ENCODE measurements at places on chromosomes 2 and 18. TPM values are rescaled to one million over a fixed set of nuclear protein-coding genes. Genes with fewer than 3 reads are reported as not detected.

TEX44 gene
- total RNA-seq, result not detected

DNA sequence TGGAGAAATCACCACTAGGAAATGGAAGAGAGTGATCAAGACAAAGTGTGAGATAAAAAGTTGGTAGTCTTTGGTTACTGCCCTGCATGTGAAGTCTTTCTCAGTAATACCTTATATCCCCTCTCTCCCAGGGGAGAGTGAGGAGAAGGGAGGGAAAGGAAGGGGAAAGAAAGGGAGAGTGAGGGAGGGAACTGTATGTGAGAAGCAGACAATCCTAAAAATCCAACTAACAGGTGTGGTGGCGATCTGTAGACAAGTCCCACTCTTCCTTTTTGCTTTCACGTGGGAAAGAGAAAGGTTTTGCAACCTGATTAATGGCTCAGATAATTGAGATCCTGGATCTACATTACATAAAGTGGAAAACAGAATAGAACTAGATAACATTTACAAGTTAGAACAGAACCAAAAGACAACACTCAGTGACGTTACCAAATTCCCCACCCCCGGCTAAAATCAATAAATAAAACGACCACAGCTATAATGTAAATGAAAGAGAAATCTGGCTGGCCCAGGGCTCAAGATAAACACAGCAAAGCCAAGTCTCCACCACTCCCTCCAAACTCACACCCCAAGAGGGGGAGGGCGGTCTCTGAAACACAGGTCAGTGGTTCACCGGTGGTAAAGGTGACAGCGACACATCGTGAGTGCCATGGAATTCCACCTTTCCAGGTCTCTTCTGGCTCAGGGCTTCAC, 10.0 kb upstream of the APCDD1 start:
- no peak for DNase-seq
- H3K4me3 ChIP-seq, result no peak overlapping the region
- H3K36me3 ChIP-seq, result no peaks in the 10 kb centered on the region
- no peaks in the 10 kb centered on the region for H3K27me3 ChIP-seq

GCG gene
- not detected for total RNA-seq

- H3K27me3 ChIP-seq, result no peaks in the 10 kb centered on the region
- no peak overlapping the region for H3K27ac ChIP-seq
- no peak overlapping the region for H3K4me3 ChIP-seq
- DNase-seq, result no peak
- H3K4me1 ChIP-seq, result no peaks in the 10 kb centered on the region
These were observed 279.5 kb upstream of the EPHA4 start for GRCh38 chr2:221851531-221852045.

DNA sequence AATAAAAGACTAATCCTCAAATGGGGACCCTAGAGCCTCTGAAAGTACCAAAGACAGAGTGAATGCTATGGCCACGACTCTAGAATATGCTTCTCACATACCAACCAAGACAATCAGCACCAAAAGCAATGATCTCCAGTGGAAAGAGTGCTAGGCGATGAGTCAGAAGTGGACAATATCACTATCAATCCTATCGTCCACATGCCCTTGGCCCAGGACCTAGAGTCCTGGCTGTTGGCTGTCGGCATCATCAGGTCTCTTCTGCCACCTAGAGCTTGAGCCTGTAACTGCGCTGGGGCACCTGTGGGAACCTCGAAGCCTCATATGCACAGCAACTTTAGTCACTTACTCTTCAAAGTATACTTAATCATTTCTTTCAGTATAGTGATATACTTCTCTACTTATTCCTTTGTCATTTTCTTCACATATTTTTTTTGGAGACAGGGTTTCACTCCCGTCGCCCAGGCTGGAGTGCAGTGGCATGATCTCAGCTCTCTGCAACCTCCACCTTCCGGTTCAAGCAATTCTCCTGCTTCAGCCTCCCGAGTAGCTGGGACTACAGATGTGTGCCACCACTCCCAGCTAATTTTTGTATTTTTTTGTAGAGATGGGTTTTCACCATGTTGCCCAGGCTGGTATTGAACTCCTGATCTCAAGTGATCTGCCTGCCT, 29.7 kb downstream of the NOL10 start:
- H3K27ac ChIP-seq, result no peak overlapping the region
- H3K4me3 ChIP-seq, result no peak overlapping the region
- peaks cover 3% of the 10 kb centered on the region for H3K4me1 ChIP-seq

- H3K36me3 ChIP-seq, result no peaks in the 10 kb centered on the region
- no peaks in the 10 kb centered on the region for H3K4me1 ChIP-seq
- H3K27ac ChIP-seq, result no peak overlapping the region
These were observed 109.1 kb downstream of the CABLES1 start for GRCh38 chr18:23244401-23244800.

- no peaks in the 10 kb centered on the region for H3K4me1 ChIP-seq
- no peak for DNase-seq
- no peaks in the 10 kb centered on the region for H3K27me3 ChIP-seq
- H3K36me3 ChIP-seq, result no peaks in the 10 kb centered on the region
These were observed 41.3 kb downstream of the SH2D6 start for GRCh38 chr2:85459771-85460170.

- H3K27ac ChIP-seq, result no peak overlapping the region
- H3K4me1 ChIP-seq, result no peaks in the 10 kb centered on the region
- H3K27me3 ChIP-seq, result no peaks in the 10 kb centered on the region
- H3K4me3 ChIP-seq, result no peak overlapping the region
These were observed 53.8 kb downstream of the CTAGE1 start for GRCh38 chr18:22363867-22364463.

- no peak overlapping the region for H3K27ac ChIP-seq
- no peaks in the 10 kb centered on the region for H3K36me3 ChIP-seq
- no peak for DNase-seq
- H3K4me3 ChIP-seq, result no peak overlapping the region
These were observed 12.1 kb upstream of the TRAF3IP1 start for GRCh38 chr2:238308177-238308576.

- H3K27me3 ChIP-seq, result no peaks in the 10 kb centered on the region
- H3K27ac ChIP-seq, result no peak overlapping the region
- no peak for DNase-seq
- no peaks in the 10 kb centered on the region for H3K36me3 ChIP-seq
- no peak overlapping the region for H3K4me3 ChIP-seq
These were observed 18.1 kb downstream of the NCAPH start for GRCh38 chr2:96353606-96354101.

DNA sequence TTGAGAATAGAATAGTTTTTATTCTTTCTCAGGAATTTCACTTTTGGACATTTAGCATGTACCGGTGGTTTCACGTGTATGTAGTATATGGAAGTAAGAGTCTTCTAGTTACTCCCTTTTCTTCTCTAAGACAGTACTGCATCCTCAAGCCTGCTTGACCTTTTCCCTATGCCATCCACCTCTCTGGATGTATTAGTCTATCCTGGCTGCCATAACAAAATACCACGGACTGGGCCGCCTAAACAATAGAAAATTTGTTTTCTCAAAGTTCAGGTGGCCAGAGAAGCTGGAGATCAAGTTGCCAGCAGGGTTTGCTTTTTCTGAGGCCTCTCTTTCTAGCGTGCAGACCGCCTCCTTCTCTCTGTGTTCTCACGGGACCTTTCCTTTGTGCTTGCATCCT, 1.3 kb upstream of the CMPK2 start:
- no peaks in the 10 kb centered on the region for H3K27me3 ChIP-seq
- no peaks in the 10 kb centered on the region for H3K36me3 ChIP-seq
- no peak overlapping the region for H3K27ac ChIP-seq

DNA sequence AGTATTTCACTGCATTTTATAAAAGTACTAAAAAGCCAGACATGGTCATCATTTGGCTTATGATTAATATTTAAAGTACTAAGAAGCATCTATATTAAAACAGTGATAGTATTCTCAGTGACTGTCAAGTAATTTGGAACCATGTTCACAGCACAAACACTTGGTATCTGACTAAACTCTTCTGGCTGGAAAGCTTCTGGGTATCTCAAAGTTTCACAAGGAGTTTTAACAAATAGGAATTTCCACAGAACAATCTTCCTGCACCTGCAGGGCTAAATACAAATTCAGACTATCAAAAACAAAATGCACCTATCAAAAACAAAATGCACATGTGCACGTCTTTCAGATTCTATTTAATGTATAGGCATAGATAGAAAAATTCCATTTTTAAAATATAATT, 158.8 kb downstream of the L3MBTL4 start:
- no peak overlapping the region for H3K27ac ChIP-seq
- no peak overlapping the region for H3K4me3 ChIP-seq
- no peaks in the 10 kb centered on the region for H3K36me3 ChIP-seq
- no peaks in the 10 kb centered on the region for H3K27me3 ChIP-seq
- DNase-seq, result no peak

DNA sequence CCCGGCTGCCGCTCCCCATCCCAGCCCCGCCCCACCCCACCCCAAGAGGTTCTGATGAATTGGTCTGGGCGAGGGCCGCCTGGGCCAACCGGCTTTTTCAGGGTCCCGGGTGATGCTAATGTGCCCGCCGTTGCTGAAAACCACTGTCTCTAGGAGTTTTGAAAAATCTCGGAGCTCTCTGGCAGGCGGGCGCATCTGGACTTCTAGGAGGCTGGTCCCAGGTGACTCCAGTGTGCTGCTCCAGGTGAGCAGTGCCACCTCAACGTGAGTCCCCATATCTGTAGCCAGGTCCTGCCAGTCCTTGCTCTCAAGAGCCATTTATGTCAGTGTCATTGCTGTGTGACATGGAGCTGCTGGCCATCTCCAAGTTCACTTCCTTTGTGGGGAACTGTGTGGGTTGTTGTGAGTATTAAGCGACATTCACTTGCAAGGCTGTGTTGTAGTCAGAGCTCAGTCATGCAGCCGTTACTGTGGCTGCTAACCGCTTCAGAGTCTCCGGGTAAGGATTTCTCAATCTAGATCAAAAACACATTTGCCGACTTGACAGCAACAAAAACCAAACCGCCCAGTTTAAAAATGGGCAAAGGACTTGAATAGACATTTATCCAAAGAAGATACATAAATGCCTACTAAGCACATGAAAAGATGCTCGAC, at the start of gene RFX8:
Gene RFX8 (minus strand): TSS at position 382 of the 654 bp plus-strand sequence. CDS start 8,264 bp downstream, outside the sequence.
- no peaks in the 10 kb centered on the region for H3K27me3 ChIP-seq
- H3K27ac ChIP-seq, result no peak within 1 kb of the TSS
- H3K4me3 ChIP-seq, result peak within 1 kb of the TSS; percentile 30
- DNase-seq, result peak; percentile 53
- H3K4me1 ChIP-seq, result peaks cover 6% of the 10 kb centered on the region

DNA sequence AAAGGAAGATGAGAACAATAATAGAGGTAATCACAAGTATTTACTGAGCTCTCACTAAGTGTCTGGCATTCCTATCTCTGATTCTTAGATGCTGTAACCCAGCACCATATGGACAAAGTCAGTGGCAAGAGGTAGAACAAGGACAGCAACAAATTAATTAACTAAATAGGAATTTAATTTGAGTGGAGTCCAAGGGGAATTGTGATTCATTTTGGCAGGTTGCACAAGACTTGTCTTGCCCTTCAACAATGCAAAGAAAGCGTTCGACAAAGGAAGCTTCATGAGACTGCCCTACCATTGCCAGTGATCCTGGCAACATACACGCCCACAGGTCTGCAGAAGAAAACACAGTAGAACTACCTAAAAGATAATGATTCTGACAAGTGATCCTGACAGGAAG, 221.6 kb downstream of the RBM43 start:
- H3K4me3 ChIP-seq, result no peak overlapping the region
- H3K27me3 ChIP-seq, result no peaks in the 10 kb centered on the region
- DNase-seq, result no peak
- no peaks in the 10 kb centered on the region for H3K4me1 ChIP-seq
- H3K36me3 ChIP-seq, result no peaks in the 10 kb centered on the region

ADD2 gene
- 1.2 TPM for total RNA-seq

WDSUB1 gene
- total RNA-seq, result 4.6 TPM

GATA6 gene
- 0.04 TPM for total RNA-seq

DNA sequence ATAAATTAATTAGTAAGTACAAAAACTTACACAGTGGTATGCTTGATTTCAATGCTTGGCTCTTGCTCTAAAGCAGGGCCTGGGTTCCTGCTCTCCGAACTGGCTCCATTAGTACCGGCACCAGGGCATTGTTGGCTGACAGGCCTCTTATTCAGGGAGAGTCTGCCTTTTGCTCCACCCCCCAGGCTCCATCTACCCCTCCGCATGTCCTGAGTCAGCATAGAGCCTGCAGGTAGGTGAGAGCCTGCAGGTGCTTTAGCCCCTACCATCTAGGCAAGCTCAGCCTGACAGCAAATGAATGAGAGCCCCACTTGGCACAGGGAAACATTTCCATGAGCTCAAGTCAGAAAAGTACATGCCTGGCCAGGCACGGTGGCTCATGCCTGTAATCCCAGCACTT, 35.1 kb upstream of the EFHD1 start:
- H3K4me3 ChIP-seq, result no peak overlapping the region
- no peaks in the 10 kb centered on the region for H3K27me3 ChIP-seq
- DNase-seq, result no peak
- H3K36me3 ChIP-seq, result no peaks in the 10 kb centered on the region
- H3K4me1 ChIP-seq, result no peaks in the 10 kb centered on the region

GRCh38 chr18:76442413-76443171, 52.5 kb downstream of the ZNF516 start:
- no peaks in the 10 kb centered on the region for H3K27me3 ChIP-seq
- no peaks in the 10 kb centered on the region for H3K4me1 ChIP-seq
- no peak overlapping the region for H3K27ac ChIP-seq
- no peaks in the 10 kb centered on the region for H3K36me3 ChIP-seq
- no peak for DNase-seq

DNA sequence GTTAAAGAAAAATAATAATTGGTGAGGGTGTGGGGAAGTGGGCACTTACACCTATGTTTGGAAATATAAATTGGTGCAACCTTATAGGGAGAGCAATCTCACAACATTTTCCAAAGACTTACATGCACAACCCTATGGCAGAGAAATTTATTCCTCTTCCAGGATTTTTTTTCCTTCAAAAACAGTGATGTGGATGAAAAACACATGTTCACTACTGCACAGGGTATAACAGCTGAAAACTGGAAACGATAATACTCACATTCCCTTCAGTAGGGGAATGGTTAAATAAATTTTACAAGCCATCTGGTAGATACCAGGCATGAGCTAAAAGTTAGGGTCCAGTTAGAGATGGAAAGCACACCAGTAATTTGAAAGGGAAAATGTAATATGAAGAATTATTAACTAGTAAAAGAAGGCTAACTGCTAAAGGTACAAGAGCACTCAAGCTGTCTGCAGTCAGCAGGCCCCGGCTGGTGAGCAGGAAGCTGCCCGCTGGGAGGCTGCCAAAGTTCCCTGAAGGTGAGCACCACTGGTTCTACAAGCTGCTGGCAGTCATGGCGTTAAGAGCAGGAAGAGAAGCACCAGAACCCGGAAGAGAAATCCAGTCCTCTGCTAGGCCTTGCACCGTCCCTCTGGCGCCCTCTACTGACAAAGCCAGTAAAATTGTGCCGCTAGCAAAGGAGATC, 28.4 kb upstream of the CASP8 start:
- H3K27ac ChIP-seq, result peak overlapping the region; percentile 13
- DNase-seq, result peak; percentile 89
- peaks cover 49% of the 10 kb centered on the region for H3K4me1 ChIP-seq
- peak overlapping the region; percentile 33 for H3K4me3 ChIP-seq
- no peaks in the 10 kb centered on the region for H3K27me3 ChIP-seq

GRCh38 chr2:84899304-84900204, 5.9 kb upstream of the TMSB10 start:
- no peaks in the 10 kb centered on the region for H3K27me3 ChIP-seq
- no peaks in the 10 kb centered on the region for H3K36me3 ChIP-seq
- no peak for DNase-seq
- H3K4me1 ChIP-seq, result peaks cover 52% of the 10 kb centered on the region
- no peak overlapping the region for H3K27ac ChIP-seq

Data from CD8-positive, alpha-beta memory T cell (primary cell).